ENCODE measurements at places on chromosomes 12 and 14.
A peak's percentile ranks its signal among the peaks of the same experiment; 100 is the strongest.

DNA sequence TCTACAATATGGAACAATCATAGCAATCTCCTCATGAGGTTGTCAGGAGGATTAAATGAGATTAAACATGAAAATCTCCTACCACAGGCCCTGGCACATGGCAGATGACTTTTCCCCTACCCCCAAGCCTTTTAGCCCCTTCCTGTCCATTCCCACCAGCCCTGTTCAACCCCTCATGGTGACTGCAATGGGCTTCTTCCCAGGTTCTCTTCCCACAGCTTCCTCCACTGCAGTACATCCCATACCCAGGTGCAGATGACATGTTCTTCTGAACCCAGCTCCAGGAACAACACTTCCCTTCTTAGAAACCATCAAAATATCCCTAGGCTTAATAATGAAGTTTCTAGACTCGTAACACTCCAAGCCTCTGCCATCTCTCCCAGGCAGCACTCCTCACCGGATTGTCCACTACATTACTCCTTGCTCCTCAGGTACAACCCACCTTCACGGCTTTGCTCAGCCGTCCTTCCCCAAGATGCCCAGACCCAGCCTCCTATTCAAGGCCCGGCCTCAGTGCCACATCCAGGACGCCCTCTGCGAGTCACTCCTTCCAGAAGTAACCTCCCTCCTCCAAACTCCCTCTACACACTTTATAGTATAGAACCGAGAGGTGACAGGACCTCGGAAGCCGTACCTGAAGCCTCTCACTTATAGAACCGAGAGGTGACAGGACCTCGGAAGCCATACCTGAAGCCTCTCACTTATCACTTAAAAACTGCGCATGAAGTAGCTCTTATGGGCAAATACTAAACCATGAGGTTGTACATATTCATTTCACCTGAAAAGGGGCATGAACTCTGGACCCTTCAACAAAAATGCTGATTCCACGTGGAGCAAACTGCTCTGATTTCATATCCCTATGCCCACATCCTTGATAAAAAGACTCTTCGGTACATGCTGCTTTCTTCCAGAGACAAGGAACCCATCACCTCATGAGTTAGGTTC, 1.5 kb downstream of the CRACR2A start:
- H3K36me3 ChIP-seq: peaks cover 38% of the 10 kb centered on the region
- no peak for DNase-seq
- H3K4me3 ChIP-seq: peak overlapping the region; percentile 97
- H3K4me1 ChIP-seq: peaks cover 64% of the 10 kb centered on the region
- no peaks in the 10 kb centered on the region for H3K27me3 ChIP-seq
- peak overlapping the region; percentile 98 for H3K27ac ChIP-seq

GRCh38 chr12:110224379-110225304, 56.4 kb upstream of the ATP2A2 start:
- no peak overlapping the region for H3K27ac ChIP-seq
- H3K4me1 ChIP-seq: no peaks in the 10 kb centered on the region
- no peaks in the 10 kb centered on the region for H3K36me3 ChIP-seq
- no peak for DNase-seq

DNA sequence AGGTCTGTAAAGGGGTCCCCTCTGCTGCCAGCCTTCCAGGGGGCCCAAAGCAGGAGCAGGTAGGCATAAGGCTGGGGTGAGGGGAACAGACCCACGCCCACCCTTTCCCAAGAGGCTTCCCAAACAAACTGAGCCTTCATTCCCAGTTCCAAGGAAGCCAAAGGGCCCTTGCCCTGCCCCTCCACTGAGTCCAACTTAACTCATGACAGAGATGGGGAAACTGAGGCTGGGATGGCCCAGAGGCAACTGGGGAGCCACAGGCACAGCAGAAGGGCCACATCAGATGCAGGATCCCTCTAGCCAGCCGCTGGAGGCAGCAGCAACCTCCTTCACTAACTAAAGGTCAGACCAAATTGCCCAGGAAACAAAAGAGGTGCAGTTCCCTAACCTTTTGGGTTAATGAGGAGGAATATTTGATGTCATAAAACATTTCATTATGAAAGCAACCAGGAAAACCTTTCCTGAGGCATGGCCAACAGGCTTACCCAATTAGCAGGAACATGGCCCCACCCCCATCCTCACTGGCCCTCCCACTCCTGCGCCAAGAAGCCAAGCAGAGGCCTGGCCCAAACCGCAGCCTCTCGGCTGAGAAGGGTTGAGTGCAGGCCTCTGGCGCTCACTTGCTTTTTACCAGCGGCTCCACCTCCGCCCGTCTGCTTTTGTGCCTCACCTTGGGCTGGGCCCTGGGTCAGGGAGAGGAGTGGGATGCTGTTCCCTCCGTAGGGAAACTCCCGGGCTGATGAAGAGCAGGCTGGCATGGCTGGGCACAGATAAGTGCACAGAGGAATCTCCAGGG, 293.5 kb upstream of the RTL1 start:
- DNase-seq: no peak
- no peaks in the 10 kb centered on the region for H3K4me1 ChIP-seq
- no peak overlapping the region for H3K4me3 ChIP-seq
- no peaks in the 10 kb centered on the region for H3K36me3 ChIP-seq
- no peaks in the 10 kb centered on the region for H3K27me3 ChIP-seq

DNA sequence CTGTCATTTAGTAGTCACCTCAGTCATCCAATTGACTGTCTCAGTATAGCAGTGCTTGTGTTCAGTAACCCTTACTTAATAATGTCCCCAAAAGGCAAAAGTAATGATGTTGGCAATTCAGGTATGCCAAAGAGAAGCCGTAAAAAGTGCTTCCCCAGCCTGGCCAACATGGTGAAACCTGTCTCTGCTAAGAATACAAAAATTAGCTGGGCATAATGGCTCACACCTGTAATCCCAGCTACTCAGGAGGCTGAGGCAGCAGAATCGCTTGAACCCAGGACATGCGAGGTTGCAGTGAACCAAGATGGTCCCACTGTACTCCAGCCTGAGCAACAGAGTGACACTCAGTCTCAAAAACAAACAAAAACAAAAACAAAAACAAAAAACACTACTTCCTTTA, 33.6 kb downstream of the SENP1 start:
- H3K36me3 ChIP-seq: peaks cover 33% of the 10 kb centered on the region
- no peaks in the 10 kb centered on the region for H3K27me3 ChIP-seq
- DNase-seq: no peak
- H3K4me3 ChIP-seq: no peak overlapping the region

DNA sequence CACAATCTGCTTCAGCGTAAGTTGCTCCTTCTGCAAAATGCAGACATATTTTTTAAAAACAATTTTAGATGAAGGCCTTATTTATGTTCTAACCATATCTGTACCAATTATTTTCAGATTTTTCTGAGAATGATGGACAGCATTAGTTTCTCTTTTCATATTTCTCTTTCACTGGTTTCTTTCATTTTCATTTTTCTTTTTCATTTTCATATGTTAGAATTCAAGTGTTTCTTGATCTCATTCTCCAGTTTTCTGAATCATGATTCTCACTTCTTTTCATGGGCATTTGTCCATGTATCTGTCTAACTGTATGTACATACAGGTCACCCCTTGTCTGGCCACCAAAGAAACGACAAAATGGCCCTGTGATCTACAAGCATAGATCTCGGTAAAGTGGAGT, 346.6 kb downstream of the NAV3 start:
- H3K27ac ChIP-seq: no peak overlapping the region
- no peaks in the 10 kb centered on the region for H3K36me3 ChIP-seq
- DNase-seq: no peak
- H3K4me3 ChIP-seq: no peak overlapping the region
- H3K4me1 ChIP-seq: no peaks in the 10 kb centered on the region

GRCh38 chr12:125684968-125685790, 619.9 kb downstream of the AACS start:
- DNase-seq: no peak
- H3K4me3 ChIP-seq: no peak overlapping the region
- H3K27ac ChIP-seq: no peak overlapping the region
- peaks cover 5% of the 10 kb centered on the region for H3K27me3 ChIP-seq

- peaks cover 91% of the 10 kb centered on the region for H3K27me3 ChIP-seq
- H3K27ac ChIP-seq: no peak within 1 kb of the TSS
- peaks cover 11% of the 10 kb centered on the region for H3K36me3 ChIP-seq
- no peak for DNase-seq
These were observed at the start of gene PAX9 for GRCh38 chr14:36661506-36662257. TSS of gene PAX9 (plus strand) at chr14:36661860. CDS start at chr14:36662090, 230 bp downstream.

GRCh38 chr12:98999559-98999958, 354.5 kb downstream of the APAF1 start:
- peaks cover 2% of the 10 kb centered on the region for H3K27me3 ChIP-seq
- no peaks in the 10 kb centered on the region for H3K36me3 ChIP-seq
- H3K27ac ChIP-seq: no peak overlapping the region
- no peak for DNase-seq

- H3K4me1 ChIP-seq: peaks cover 3% of the 10 kb centered on the region
- H3K27ac ChIP-seq: no peak overlapping the region
- peaks cover 4% of the 10 kb centered on the region for H3K36me3 ChIP-seq
- no peak overlapping the region for H3K4me3 ChIP-seq
- no peak for DNase-seq
- H3K27me3 ChIP-seq: peaks cover 5% of the 10 kb centered on the region
These were observed 42.5 kb downstream of the LRP6 start for GRCh38 chr12:12224240-12224940.

DNA sequence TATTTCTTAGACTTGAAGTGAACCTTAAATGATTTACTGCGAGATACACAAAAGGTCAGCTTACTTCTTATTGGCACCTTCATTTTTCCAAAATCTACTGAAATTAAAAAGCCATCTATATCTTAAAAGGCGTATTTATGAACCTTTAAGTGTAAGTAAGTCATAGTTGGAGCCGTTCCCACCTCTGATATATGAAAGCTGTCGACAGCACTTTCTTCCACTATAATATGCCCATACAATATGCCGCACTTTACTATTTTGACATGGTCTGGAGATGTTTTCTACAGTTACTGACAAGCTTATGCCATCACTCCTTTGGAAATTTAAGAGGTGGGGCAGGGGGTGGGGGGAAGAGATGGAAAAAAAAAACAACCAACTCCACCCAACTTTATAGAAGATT, 155.3 kb downstream of the PHETA1 start:
- no peaks in the 10 kb centered on the region for H3K36me3 ChIP-seq
- no peaks in the 10 kb centered on the region for H3K4me1 ChIP-seq
- DNase-seq: no peak
- no peak overlapping the region for H3K27ac ChIP-seq
- peaks cover 8% of the 10 kb centered on the region for H3K27me3 ChIP-seq

DNA sequence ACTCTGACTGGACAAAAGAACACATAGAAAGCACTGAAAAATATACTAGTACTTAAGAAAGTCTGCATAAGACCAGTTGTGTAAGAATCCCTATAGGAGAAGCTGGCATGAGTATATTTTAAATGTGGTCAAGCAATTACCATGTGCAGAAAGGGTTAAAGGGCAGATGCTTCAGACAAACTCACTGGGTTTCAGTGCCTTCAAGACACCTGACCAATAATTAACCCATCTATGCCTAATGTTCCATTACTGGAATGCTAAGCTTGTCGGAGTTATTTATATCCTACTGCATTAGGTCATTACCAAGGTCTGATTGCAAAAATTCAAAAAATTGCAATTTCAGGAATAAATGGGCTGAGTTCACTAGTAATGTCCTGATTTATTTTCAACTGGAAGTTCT, 41.3 kb downstream of the HNRNPC start:
- H3K4me1 ChIP-seq: peaks cover 81% of the 10 kb centered on the region
- H3K4me3 ChIP-seq: no peak overlapping the region
- no peak overlapping the region for H3K27ac ChIP-seq
- no peaks in the 10 kb centered on the region for H3K27me3 ChIP-seq

GRCh38 chr14:38405851-38406635, 150.2 kb upstream of the CLEC14A start:
- no peaks in the 10 kb centered on the region for H3K4me1 ChIP-seq
- DNase-seq: no peak
- H3K27ac ChIP-seq: no peak overlapping the region
- peaks cover under 1% of the 10 kb centered on the region for H3K27me3 ChIP-seq
- no peaks in the 10 kb centered on the region for H3K36me3 ChIP-seq
- H3K4me3 ChIP-seq: no peak overlapping the region

DNA sequence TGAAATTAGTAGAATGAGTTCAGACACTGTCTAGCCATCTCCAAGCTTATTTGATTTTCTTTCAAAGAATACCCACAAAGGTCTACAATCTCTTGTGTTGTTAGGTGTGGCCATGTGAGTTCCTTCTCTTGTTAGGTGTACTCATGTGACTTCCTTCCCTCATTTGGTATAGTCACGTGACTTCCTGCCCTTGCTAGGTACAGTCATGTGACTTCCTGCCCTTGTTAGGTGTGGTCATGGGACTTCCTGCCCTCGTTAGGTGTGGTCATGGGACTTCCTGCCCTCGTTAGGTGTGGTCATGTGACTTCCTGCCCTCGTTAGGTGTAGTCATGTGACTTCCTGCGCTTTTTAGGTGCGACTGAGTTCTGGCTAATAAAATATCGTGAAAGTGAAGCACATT, 179.6 kb downstream of the TMX1 start:
- peak overlapping the region; percentile 26 for H3K27ac ChIP-seq
- peaks cover 2% of the 10 kb centered on the region for H3K36me3 ChIP-seq
- H3K4me1 ChIP-seq: peaks cover 9% of the 10 kb centered on the region
- DNase-seq: peak; percentile 4
- peaks cover 9% of the 10 kb centered on the region for H3K27me3 ChIP-seq
- no peak overlapping the region for H3K4me3 ChIP-seq

DNA sequence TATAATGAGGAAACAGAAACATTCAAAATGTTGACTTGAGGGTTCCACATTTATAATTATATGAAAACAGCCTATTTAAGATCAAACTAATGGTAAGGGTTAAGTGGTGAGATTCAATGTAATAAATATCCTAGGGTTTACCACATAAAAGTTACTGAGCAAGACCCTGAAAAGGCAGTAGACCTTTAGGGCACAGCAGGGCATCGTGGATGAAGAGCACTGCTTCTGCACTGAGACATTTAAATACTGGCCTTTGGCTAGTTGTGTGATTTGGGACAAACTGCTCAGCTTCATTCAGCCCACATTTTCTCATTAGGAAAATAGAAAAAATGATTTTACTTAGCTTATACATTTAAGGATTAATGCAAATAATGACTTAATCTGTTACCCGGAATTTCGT, 42.0 kb downstream of the CNTN1 start:
- H3K27me3 ChIP-seq: no peaks in the 10 kb centered on the region
- H3K4me1 ChIP-seq: no peaks in the 10 kb centered on the region
- H3K4me3 ChIP-seq: no peak overlapping the region
- no peak overlapping the region for H3K27ac ChIP-seq
- no peaks in the 10 kb centered on the region for H3K36me3 ChIP-seq
- no peak for DNase-seq

GRCh38 chr12:113407931-113408600, 4.4 kb upstream of the SDS start:
- no peaks in the 10 kb centered on the region for H3K4me1 ChIP-seq
- H3K4me3 ChIP-seq: no peak overlapping the region
- H3K27ac ChIP-seq: no peak overlapping the region
- no peaks in the 10 kb centered on the region for H3K36me3 ChIP-seq
- H3K27me3 ChIP-seq: peaks cover 7% of the 10 kb centered on the region

DNA sequence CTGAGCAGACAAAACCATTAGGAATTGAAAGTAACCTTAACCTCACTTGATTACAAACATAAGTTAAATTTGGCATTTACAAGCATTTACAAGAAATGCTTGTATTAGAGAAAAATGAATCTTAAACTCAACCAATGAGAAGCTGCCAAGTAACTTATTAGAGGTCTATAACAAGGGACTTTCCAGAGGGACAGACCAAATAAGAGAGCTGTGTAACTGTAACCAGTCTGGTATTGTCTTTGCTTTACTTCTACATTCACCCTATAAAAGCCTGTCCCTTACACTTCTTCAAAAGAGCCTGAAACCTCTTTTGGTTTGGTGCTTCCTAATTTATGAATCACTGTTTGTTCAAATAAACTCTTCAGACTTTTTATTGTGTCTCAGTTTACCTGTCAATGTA, 450.0 kb upstream of the FAR2 start:
- DNase-seq: no peak
- H3K4me1 ChIP-seq: no peaks in the 10 kb centered on the region
- H3K27ac ChIP-seq: no peak overlapping the region
- H3K4me3 ChIP-seq: no peak overlapping the region
- H3K36me3 ChIP-seq: no peaks in the 10 kb centered on the region

Measured in activated naive CD8-positive, alpha-beta T cell treated with anti-CD3 and anti-CD28 coated beads, Interleukin-2, amount 50 U/mL, for 24 hours (primary cell).